ENCODE measurements at places on chromosomes 16 and 17. TPM values are rescaled to one million over a fixed set of nuclear protein-coding genes. Genes with fewer than 3 reads are reported as not detected.

DNA sequence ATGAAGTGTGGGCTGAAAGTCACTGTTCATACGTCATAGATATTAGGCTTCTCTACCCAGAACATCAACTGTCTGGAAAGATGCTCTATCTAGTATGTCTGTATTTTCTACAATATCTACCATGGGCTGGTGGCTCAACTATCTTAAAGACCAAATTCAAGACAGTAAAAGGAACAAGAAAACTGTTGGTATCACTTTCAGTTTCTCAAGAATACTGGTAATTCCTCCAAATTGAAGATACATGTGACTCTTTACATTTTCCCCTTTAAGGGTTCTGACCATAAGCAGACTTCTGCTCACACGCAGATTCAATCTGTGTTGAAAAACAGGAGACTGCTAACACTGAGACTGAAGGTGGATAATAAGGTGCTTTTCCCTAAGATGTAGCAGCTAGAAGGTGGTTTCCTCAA is 24.2 kb downstream of the XPO6 start:
- peak overlapping the region; percentile 30 for H3K4me3 ChIP-seq
- H3K36me3 ChIP-seq: no peaks in the 10 kb centered on the region
- no peaks in the 10 kb centered on the region for H3K27me3 ChIP-seq
- H3K27ac ChIP-seq: peak overlapping the region; percentile 66
- peak; percentile 45 for DNase-seq

GRCh38 chr17:70905796-70906195 is 736.5 kb downstream of the KCNJ2 start:
- H3K4me3 ChIP-seq: no peak overlapping the region
- no peaks in the 10 kb centered on the region for H3K36me3 ChIP-seq
- no peak for DNase-seq
- H3K27me3 ChIP-seq: no peaks in the 10 kb centered on the region

DNA sequence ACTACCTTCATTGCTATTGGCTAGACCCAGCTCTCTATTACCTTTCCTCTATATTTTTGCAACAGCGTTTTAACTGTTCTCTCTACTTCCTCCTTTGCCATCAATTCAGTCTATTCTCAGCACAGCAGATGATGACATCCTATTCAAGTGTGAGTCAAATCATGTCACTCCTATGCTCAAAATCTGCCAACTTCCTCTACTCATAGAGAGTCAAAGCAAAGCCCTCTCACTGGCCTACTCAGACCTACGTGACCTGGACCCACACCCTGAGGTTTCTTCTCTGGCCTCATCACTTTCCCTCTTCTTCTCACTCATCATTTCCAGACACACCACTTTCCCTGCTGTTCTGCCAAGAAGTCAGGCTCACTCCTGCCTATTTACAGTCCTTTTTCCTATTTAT is 289.0 kb upstream of the AXIN2 start:
- H3K4me1 ChIP-seq: no peaks in the 10 kb centered on the region
- no peaks in the 10 kb centered on the region for H3K36me3 ChIP-seq
- no peaks in the 10 kb centered on the region for H3K27me3 ChIP-seq
- no peak overlapping the region for H3K4me3 ChIP-seq
- H3K27ac ChIP-seq: no peak overlapping the region

DNA sequence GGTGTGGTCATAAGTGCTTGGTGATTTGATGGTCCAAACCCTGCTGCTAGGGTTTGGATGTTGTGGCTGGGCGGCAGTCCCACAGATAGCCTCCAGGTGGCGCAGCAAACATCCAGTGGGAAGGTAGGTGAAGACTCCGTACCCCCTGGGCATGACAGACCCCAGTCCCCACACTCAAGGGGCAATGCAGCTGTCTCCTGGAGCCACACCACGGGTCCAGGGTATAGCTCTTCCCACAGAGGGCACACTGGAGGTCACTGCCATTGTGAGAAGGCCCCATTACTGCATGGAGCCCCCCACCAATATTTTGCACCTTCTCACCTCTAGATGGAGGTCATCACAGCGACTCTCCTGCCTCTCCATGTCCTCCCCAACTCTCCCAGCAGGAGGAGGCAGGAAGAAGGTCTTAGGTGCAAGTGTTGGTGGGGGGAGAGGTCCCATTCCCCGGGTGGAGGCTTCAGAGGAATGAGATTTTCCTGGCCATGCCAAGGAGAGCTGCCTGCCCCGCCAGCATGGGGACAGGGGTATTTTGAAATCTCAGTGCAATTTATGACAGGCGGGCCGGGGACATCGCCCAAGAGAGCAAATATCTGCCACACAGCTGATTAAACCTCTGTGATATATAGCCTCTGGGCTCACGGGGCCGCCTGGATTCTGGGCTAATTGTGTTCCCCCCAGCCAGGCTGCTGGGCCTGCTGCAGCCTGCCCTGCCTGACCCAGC is 17.1 kb upstream of the C17orf113 start:
- peaks cover 7% of the 10 kb centered on the region for H3K4me1 ChIP-seq
- H3K27me3 ChIP-seq: no peaks in the 10 kb centered on the region

GRCh38 chr16:57688487-57688986 is 6.1 kb upstream of the DRC7 start:
- H3K4me3 ChIP-seq: no peak overlapping the region
- no peak for DNase-seq
- H3K4me1 ChIP-seq: peaks cover 10% of the 10 kb centered on the region
- H3K36me3 ChIP-seq: no peaks in the 10 kb centered on the region

Gene ALOX12
- total RNA-seq: not detected

Gene CHST4
- total RNA-seq: not detected

Gene RNU2-1
- total RNA-seq: 2,629 TPM

Gene CTRL
- total RNA-seq: 15.1 TPM

Gene UTS2R
- not detected for total RNA-seq
